LHCN-M2 (cell line): ENCODE measurements at places on chromosomes 5 and 9.
A peak's percentile ranks its signal among the peaks of the same experiment; 100 is the strongest.

DNA sequence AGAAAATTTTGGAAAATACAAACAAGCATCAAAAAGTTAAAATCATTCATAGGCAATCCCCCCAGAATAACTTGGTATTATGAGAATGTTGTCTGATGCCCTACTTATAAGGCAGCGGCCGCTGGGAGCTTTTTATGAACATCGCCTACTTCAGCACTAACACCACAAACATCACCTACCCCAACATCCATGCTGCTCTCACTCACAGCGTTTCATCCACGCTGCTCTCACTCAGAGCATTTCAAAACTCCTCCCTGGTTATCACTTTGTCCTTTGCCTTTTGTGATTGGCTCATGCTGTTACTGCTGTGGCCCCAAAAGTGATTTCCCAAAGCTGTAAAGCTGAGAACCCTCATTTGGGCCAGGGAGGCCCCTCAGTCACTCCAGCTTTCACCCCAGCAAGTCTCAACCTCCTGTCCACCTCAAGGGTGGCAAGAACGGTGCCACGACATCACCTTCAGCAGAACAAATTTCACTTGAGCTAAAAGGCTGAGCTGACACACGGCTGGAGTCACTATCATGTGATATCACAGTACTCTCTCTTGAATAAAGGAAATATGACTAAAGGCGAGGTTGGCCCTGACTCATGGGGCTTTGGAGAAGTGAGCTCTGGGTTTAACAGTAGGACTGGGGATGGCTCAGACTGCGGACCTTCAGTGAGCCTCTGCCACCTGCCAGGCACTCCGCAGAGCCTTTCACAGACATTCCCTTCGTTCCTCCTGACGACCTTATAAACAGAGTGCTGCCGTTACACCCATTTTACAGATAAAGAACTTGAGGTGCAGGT, 25.2 kb downstream of the SHC3 start:
- DNase-seq: peak; percentile 79

- no peak for DNase-seq
Measured at GRCh38 chr5:53323511-53323910, 156.9 kb upstream of the FST start.

GRCh38 chr5:106386287-106386686, 1284.5 kb downstream of the EFNA5 start:
- no peak for DNase-seq

GRCh38 chr9:1284727-1285126, 234.6 kb downstream of the DMRT2 start:
- no peak for DNase-seq

- no peak for DNase-seq
Measured at GRCh38 chr9:91040371-91041215, 239.0 kb downstream of the SYK start.

DNA sequence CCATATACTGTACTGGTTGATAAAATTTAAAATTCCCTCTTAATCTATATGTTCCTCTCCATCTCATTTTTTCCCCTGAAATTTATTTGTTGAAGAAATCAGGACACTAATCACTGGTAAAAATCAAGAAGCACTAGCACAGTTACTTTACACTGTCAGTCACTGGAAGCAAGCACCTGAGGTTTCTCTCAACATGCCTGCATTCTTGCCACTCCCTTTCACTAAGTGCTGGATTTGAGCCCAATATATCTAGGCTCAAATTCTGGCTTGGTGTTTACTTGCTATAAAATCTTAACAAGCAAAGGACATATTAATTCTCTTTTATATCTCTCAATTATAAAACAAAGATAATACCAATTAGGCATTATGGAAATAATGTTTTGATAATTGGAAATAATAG, 58.6 kb downstream of the DIAPH1 start:
- peak; percentile 75 for DNase-seq

DNA sequence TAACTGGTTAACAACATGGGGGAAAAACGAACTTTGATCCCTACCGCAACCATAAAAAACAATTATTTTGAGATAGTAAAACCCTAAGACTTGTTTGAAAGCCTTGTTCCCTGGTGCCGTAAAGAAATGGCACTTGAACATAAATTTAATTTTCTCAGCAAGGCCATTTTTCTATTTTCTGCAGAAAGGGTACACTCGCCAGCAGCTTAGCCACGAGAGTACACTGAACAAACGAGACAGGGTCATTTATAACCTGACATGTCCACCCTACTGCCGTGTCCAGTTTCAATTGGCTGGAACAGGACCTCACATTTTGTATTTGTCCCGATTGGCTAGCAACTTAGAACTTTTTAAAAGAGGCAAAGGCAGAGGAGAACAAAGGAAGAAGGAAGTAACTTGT, 26.8 kb downstream of the FBXW11 start:
- DNase-seq: no peak

DNA sequence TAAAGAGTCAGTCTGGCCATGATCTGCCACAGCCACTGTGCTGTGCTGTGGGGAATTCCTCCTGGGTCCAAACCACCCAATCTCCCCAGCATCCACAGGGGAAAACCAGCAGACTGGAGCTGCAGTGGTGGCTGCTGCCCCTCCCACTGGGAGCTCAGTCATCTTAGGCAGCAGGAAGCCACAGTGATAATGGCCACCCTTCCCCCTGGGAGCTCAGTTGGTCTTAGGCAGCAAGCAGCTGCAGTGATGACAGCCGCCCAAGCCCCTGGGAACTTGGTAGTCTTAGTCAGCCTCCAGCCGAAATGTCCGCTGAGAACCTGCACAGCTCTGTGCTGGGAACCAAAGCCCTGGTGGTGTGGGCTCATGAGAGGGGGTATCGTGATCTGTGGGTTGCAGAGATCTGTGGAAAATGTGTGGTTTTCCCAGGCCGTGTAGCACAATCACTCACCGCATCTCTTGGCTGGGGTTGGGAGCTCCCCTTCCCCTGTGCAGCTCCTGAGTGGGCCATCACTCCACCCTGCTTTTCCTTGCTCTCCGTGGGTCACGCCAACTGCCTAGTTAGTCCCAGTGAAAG, 38.4 kb upstream of the SMIM15 start:
- DNase-seq: peak; percentile 52

DNA sequence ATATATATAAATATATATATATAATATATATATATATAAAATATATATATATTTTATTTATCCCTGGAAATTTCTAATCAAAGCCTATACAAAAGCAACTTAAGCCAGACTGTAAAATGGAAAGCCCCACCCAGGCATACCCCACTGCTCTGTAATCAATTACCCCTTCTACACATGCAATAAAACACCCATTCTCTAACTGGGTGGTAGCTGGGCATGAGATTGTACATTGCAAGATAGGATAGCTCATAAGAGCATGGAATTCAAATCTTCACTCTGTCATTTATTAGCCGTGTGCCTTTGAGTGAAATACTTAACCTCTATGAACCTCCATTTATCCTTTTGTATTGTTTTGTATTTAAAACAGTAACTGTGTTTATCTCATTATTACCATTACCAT, 405.3 kb upstream of the SLC30A5 start:
- DNase-seq: no peak

DNA sequence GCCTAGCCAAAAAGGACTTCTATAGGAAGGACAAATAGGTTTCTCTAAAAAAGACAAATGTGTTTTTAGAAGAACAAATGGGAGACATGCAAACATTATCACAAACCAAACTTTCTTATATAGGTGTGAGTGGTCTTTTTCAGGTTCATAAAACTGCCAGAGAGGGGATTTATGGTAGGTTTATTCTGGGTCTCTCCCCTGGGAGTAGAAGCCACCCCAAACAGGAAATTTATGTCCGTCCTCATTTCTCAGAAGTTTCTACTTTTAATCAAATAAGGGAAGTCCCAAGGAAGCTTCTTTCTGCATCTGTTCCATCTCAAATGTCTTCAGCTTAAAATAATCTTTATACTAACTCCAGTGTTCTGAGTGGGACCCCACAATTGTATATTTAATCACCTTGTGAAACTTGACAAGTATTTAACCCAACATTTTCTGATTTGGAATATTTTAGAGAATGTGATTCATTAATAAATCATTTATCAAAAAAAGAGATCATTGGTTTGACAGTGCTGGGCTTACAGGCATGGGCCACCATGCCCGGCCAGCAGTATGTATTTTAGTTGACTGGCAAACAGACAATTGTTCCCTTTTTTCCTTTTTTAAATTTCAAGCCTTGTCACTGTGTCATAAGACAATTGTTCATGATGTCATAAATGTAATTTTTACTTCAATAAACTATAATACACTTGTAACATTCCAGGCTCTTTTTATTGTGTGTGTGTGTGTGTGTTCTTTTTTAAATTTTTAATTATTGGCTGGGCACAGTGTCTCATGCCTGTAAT, 44.6 kb upstream of the GLDC start:
- no peak for DNase-seq

DNA sequence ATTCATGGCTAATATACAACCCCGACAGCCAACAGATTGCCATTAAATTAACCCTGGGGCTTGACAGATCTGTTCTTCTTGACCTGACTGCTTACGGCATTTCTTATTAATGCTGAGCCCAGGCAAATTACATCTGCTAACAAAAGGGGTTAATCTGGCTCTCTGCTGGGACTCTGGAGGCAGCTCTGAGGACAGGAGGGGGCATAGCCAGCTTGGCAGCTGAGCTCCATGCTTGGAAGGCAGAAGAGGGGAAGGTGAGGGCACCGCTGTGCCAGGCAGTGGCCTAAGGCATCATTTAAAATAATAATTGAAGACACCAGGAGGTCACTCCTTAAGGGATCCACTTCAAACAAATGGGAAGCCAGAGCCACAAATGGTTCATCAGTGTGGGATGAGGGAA, 126.0 kb upstream of the GPR151 start:
- no peak for DNase-seq

DNA sequence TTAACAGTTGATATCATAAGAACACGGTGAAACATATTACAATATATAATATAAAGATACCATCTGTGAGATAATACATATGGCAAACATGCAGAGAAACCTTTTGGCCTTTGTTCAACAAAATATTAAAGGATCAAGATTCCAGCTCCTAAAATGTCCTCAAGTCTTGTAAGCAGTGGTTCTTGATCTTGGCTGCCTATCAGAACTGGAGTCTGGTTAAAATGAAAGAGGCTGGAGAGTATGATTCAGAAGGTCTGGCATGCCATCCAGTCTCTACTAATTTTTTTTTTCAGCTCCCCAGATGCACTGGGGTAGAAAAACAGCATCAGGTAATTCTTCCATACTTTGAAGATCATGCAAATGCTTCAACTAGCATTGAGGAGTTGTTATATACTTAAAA, 83.2 kb downstream of the TNC start:
- peak; percentile 65 for DNase-seq

GRCh38 chr5:112338681-112339337, 80.3 kb downstream of the EPB41L4A start:
- peak; percentile 3 for DNase-seq
